ENCODE measurements at places on chromosomes 4 and X.

DNA sequence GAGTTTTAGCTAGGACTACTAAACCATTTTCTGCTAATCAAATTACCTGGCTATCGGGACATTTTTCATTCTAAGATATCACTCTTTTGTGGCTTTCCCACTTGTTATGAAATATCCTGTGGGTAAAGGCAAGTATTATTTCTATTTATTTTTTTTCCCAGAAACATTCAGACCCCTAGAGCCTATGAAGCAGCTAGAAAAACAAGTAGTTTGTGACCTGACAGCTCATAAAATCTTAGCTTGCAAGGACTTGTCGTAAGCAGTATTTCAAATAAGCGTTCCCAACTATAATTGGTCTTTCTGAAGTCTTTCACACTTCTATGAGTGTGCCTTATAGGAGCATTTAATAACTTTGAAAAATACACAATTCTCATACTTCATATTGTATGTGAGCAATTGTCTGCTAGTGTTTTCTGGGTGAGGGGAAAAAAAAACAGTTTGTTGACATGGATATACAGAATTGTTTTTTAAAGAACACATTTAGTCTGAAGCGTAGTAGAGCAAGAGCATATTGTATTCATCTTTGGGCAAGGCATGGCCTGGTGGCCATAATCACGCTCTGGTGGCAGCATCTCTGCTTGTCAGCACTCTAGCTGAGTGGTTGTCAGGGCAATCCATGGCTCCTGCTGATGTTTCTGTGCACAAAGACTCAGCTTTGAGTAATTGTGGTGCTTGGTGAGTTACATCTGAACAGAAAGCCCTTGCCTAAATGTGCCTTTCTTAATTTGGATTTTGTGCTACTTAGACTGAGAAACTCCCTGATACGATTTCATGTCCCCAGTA, 2.6 kb downstream of the MCUB start:
- no peak for DNase-seq

DNA sequence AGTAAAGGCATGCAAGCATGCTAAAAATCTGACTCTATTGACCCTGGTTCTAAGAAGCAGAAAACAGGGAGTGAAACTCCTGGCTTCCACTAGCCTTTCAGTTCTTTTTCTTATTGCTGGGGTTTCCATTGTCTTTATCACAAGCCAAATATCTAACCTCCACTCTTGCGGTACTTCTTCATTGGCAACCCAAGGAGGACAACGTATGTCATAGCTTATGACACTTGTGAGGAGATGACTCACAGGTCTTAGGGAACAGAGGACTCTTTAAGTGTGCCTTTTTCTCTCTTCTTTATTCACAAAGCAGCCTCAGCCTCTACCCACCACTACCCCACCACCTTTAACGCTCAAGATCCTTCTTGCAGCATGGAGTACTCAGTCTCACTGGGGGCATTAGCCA, 124.2 kb downstream of the GUCY2F start:
- DNase-seq: no peak

DNA sequence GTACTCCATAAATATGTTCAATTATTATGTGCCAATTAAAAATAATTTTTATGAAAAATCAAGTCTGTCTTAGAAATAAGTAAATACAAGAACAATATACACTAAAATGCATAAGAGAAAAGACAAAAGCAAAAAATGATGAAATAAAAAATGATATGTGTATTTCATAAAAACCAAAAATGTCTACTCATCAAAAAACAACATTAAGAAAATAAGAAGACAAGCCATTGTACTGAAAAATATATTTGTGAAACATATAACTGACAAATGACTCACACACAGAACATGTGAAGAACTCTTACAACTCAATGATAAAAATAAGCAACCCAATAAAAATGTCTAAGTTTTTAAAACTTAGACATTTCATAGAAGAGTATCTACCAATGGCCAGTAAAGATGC, 34.1 kb upstream of the ENOX2 start:
- DNase-seq: no peak

DNA sequence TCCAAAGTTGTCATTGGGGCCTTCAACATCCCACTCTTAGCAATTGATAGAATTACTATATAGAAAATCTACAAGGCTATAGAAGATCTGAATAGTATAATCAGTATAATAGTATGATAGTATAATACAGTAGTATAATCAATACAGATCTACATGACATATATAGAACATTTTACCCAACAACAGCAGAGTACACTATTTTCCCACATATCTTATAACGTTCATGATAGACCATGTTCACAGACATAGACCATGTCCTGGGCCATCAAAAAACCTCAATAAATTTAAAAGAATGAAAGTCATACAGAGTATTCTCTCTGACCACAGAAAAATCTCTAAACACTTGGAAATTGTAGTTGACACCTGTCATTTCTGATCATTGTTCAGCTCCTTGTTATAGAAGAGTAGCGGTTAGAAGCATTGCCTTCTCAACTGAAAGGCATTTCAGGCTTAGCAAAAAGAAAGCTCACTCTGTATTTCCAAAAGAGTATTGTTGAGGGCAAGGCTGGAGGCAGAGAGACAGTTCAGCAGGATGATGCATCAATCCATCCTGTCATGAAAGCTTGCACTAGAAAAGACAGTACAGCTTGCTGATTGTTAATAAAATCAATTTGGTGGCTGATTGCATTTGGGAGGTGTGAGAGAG, 38.8 kb upstream of the ARMCX5 start:
- no peak for DNase-seq

All from T-cell (primary cell).